ENCODE measurements at places on chromosomes 13 and 19. TPM values are rescaled to one million over a fixed set of nuclear protein-coding genes. Genes with fewer than 3 reads are reported as not detected.

CYP4F2 gene
- polyA plus RNA-seq: not detected

TIMM13 gene
- polyA plus RNA-seq: 110 TPM

DNA sequence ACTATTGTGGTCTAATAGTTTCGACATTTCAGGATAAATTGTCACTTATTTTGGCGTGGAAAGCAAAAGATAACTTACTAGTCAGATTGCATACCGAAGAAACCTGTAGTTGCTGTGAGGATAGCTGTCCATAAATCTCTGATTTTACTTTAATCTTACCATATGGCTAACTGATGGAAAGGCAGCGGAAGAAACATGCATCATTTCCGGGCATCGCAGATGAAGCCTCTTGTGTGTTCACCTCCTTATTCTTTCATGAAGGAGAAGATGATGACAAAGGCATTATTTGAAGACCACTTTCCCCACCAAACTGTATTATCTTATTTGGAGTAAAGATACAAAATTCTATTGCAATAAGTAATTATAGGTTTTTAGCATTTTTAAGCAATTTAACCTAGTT is 763.6 kb upstream of the SLITRK6 start:
- DNase-seq: no peak

DNA sequence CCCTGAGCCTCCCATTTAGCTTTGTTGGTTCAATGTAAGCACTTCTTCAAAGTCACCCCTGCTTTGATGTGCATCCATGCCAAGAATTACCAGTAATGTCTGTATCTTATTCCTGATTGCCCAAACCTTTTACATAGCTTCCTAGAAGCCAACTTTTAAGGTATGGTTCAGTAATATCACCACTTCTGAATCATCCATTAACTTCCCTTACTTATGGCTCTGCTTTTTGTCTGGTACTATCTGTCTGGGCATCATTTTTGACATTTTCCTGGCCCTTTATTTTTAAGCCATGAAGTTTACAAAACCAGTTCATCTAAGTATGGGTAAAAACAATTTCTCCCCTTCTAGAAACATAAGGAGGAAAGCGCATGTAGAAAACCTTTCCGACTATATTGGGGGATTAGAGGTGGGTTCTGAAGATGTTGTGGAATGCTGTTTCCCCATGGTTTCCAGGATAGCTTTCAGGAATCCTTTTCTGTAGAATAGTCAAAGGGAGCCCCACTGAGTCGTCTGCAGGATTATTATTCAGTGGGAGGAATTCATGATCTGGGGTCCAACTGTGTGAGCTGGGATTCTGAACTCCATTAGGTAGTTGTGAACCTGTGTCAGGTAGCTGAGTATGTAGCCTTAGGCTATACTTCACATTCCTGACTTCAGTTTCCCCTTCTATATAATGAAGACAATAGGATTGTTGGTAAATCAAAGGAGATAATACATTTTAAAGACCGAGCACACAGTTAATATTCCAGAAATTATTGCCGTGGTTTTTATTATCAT is 163.8 kb downstream of the SUCLA2 start:
- DNase-seq: no peak

DNA sequence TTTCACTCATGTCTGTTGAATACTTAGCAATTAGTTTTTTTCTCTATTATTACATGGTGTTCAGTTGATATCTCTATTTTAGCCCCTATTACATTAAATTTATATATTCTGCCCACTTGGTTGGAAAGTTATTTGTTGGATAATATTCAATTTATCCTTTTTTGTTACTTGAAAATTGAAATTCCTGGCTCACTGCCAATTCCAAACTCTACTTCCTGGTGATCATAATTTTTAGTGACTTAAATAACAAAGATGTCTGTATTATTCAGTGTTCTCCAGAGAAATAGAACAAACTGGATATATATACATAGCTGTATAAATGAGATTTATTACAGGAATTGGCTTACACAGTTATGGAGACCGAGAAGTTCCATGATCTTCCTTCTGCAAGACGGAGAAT is 93.6 kb downstream of the GPC5 start:
- DNase-seq: peak; percentile 3

DNA sequence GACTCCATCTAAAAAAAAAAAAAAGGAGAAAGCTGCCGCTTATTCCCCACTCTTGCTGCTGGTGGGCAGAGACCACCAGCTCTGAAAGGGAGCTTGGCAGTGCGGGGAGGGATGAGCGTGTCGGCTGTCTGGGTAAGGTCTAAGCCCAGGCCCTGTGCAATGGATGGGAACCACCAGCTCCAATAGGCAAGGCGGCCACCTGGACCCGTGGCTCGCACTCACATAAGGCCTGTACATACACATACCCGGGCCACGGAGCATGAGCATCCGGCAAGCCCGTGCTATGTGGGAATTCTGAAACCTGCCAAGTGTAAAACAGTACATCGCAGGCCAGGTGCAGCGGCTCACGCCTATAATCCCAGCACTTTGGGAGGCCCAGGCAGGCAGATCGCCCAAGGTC is 56.6 kb upstream of the USE1 start:
- no peak for DNase-seq

GRCh38 chr19:1286487-1287353 is 1.0 kb downstream of the EFNA2 start:
- DNase-seq: no peak

- DNase-seq: no peak
Observed at GRCh38 chr13:64154514-64154913, 2738.9 kb upstream of the PCDH20 start.

Measured in muscle of arm (tissue), 14 donors.